ENCODE measurements at places on chromosomes 3 and 15. TPM values are rescaled to one million over a fixed set of nuclear protein-coding genes. Genes with fewer than 3 reads are reported as not detected.

CHST13 gene
- total RNA-seq: not detected

TBC1D5 gene
- 54.4 TPM for total RNA-seq

ABHD17C gene
- 10.3 TPM for total RNA-seq

TRPM1 gene
- not detected for total RNA-seq

TGM5 gene
- total RNA-seq: not detected

BTLA gene
- not detected for total RNA-seq

DNA sequence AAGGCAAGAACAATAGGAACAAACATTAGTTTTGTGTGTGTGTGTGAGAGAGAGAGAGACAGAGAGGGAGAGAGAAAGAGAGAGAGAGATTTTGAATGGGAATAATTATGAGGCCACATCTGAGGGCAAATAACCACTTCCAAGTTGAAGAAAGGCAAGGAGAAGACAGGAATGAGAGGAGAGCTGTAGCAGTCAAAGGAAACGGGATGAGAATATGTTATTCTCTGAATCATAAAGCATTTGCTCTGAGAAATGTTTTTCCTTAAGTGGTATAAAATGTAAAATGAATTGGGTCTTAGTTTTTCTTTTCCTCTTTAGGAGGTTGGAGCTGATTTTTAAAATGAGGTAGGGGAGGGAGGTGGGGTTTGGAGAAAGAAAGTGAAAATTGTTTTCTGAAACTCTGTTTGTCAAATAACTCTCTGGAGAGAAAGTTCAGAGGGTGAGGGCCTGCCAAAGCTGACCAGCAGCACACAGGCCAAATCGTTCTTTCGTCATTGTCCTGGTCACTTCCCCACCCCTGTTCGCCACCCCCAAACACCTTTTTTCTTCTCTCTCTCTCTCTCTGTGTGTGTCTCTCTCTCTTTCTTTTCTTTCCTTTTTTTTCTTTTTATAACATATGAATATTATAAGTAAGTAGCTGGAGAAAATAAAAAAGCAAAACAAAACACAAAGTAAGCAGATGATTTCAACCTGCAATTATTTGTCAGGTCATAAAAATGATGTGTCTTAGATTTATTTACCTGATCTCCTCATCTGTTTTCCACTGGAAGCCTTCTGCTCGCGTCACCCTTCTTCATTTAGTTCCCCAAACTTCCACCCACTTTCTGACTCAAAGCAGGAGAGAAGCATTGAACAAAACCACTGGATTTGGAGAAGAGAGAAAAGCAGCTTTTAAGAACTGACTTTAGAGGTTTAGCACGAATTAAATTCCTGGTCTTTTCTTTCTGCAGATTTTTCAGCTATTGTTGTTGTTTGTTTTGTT, 110.6 kb downstream of the LPP start:
- peaks cover 84% of the 10 kb centered on the region for H3K4me1 ChIP-seq
- H3K27me3 ChIP-seq: no peaks in the 10 kb centered on the region
- H3K4me3 ChIP-seq: peak overlapping the region; percentile 72

- DNase-seq: peak; percentile 19
- peaks cover 18% of the 10 kb centered on the region for H3K27me3 ChIP-seq
- no peaks in the 10 kb centered on the region for H3K36me3 ChIP-seq
- H3K27ac ChIP-seq: no peak overlapping the region
These were observed 13.2 kb upstream of the ADPGK start for GRCh38 chr15:72796515-72797337.

DNA sequence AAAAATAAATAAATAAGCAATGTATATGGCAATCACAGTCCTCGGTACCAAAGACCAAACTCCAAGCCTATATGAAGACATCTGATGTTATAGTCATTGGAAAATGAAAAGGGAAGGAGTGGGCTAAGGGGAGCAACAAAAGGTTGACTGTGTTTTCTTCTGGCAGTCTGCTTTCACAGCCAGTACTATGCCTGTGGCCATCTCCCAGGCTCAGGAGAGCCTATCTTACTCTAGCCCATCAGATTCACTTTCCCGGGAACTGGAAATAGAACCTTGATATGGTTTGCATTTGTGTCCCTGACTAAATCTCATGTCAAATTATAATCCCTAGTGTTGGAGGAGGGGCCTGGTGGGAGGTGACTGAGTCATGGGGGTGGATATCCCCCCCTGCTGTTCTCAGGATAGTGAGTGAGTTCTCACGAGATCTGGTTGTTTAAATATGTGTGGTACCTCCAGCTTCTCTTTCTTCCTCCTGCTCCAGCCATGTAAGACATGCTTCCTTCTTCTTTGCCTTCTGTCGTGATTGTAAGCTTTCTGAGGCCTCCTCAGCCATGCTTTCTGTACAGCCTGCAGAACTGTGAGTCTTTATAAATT, 105.3 kb downstream of the PLCH1 start:
- no peaks in the 10 kb centered on the region for H3K36me3 ChIP-seq
- no peaks in the 10 kb centered on the region for H3K27me3 ChIP-seq
- DNase-seq: no peak
- no peak overlapping the region for H3K4me3 ChIP-seq

DNA sequence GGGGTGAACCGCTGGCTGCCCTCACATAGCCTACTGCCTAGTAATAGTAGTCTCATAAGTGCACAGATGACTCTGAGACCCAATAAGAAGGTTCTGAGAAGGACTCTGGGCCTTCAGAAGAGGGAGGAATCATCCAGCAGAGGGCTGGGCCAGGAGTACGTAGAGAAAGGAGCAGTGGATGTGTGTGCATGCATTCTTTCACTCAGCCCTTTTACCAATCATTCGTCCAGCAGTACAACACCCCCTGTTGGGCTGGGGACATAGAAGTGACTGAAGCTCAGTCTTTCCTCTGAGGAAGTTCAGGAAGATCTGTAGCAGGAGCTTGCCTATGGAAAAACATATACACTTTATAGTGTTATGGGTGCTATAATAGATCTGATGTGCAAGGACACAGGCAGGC, 333.1 kb downstream of the CLSTN2 start:
- DNase-seq: no peak
- no peak overlapping the region for H3K4me3 ChIP-seq
- H3K27ac ChIP-seq: no peak overlapping the region
- no peaks in the 10 kb centered on the region for H3K4me1 ChIP-seq
- no peaks in the 10 kb centered on the region for H3K27me3 ChIP-seq

DNA sequence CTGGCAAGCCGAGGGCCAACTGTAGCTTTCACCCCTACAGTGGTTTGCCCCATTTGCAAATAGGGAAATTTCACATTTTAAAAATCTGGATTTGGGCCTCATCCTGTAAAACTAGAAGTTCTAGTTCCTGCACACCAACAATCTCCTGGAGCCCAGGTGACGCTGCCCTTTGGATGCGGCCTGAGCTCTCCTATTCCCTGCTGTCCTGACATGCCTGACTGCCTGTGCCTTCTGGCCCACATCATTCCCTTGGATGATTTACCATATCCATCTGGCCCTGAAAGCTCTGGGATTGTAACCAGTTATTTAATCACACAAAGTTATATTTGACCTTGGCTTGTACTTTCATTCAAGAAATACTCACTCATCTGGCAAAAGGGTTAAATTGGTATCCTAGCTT, 272.3 kb downstream of the ARRDC4 start:
- no peak overlapping the region for H3K27ac ChIP-seq
- H3K4me3 ChIP-seq: no peak overlapping the region
- H3K36me3 ChIP-seq: no peaks in the 10 kb centered on the region
- no peak for DNase-seq
- no peaks in the 10 kb centered on the region for H3K4me1 ChIP-seq

DNA sequence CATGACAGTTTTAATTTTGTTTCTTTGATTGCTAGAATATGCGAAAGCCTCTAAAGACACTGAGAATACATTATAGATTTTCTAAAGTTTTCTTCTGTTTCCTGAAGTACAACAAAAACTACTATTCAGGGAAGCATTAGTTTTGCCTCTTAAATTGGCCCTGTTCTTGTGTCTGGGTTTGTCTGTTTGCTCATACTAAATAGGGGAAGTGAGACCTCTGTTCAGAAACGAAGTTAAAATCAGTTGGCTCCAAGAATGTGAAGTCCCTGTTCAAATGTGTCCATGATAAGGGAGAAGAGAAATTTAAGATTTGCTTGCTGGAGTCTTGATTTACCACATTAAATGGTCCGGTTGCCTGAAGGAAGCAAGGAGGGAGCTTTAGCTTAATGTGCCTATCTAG, 327.3 kb upstream of the GBE1 start:
- H3K4me3 ChIP-seq: no peak overlapping the region
- no peaks in the 10 kb centered on the region for H3K36me3 ChIP-seq
- H3K4me1 ChIP-seq: peaks cover 41% of the 10 kb centered on the region

GRCh38 chr3:32303977-32304881, 65.7 kb downstream of the CMTM8 start:
- DNase-seq: no peak
- H3K27ac ChIP-seq: no peak overlapping the region

- no peaks in the 10 kb centered on the region for H3K27me3 ChIP-seq
- no peaks in the 10 kb centered on the region for H3K4me1 ChIP-seq
- no peak for DNase-seq
These were observed 30.7 kb upstream of the IP6K2 start for GRCh38 chr3:48747706-48748105.

- no peak for DNase-seq
- no peaks in the 10 kb centered on the region for H3K4me1 ChIP-seq
- no peak overlapping the region for H3K4me3 ChIP-seq
- no peaks in the 10 kb centered on the region for H3K27me3 ChIP-seq
- no peak overlapping the region for H3K27ac ChIP-seq
These were observed 200.0 kb upstream of the CBLB start for GRCh38 chr3:106068795-106069194.

- H3K36me3 ChIP-seq: no peaks in the 10 kb centered on the region
- H3K27me3 ChIP-seq: no peaks in the 10 kb centered on the region
- H3K27ac ChIP-seq: no peak overlapping the region
- DNase-seq: no peak
- no peaks in the 10 kb centered on the region for H3K4me1 ChIP-seq
These were observed 40.7 kb upstream of the LYZL4 start for GRCh38 chr3:42451116-42451515.

GRCh38 chr3:101050866-101051265, 57.6 kb upstream of the ABI3BP start:
- H3K4me1 ChIP-seq: no peaks in the 10 kb centered on the region
- H3K27ac ChIP-seq: no peak overlapping the region
- no peaks in the 10 kb centered on the region for H3K27me3 ChIP-seq
- H3K36me3 ChIP-seq: no peaks in the 10 kb centered on the region
- no peak for DNase-seq

- peaks cover 76% of the 10 kb centered on the region for H3K27me3 ChIP-seq
- no peak overlapping the region for H3K27ac ChIP-seq
- DNase-seq: no peak
- no peaks in the 10 kb centered on the region for H3K36me3 ChIP-seq
- H3K4me3 ChIP-seq: no peak overlapping the region
These were observed 132.6 kb upstream of the CTDSPL start for GRCh38 chr3:37729119-37729518.

GRCh38 chr3:149701977-149702350, 44.1 kb upstream of the WWTR1 start:
- no peak overlapping the region for H3K4me3 ChIP-seq
- peaks cover 10% of the 10 kb centered on the region for H3K4me1 ChIP-seq
- no peak overlapping the region for H3K27ac ChIP-seq
- peaks cover 12% of the 10 kb centered on the region for H3K36me3 ChIP-seq
